Esophagus squamous epithelium (tissue), 5 donors: ENCODE measurements at places on chromosomes 3 and 15.

GRCh38 chr15:87712211-87712610 is 544.3 kb downstream of the NTRK3 start:
- no peak for DNase-seq
- H3K27ac ChIP-seq = no peak overlapping the region
- H3K36me3 ChIP-seq = no peaks in the 10 kb centered on the region
- H3K4me1 ChIP-seq = no peaks in the 10 kb centered on the region
- H3K4me3 ChIP-seq = no peak overlapping the region

DNA sequence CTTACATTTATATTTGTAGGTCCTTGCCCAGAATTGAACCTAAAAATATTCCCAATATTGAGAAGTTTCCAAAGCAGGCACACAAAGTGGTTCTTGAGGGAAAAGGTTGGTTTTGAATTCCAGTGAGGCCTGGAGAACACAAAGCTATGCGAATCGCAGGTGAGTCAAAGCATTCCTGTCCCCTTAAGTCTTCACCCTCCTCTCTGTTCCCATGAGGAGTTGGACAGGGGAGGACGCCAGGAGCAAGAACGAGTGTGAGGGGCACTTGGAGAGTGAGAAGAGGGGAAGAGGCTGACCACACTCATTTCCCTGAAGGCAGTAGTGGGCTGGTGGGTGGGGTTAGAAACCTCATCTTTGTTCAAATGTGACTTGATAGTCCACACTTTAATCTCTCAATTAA is 185.8 kb upstream of the EOMES start:
- H3K4me3 ChIP-seq = no peak overlapping the region
- DNase-seq = no peak
- no peak overlapping the region for H3K27ac ChIP-seq
- no peaks in the 10 kb centered on the region for H3K4me1 ChIP-seq

- H3K27ac ChIP-seq = no peak overlapping the region
- DNase-seq = no peak
Observed at GRCh38 chr15:58438956-58439355, 7.2 kb downstream of the LIPC start.

- peaks cover 7% of the 10 kb centered on the region for H3K27me3 ChIP-seq
- H3K27ac ChIP-seq = no peak overlapping the region
- H3K36me3 ChIP-seq = no peaks in the 10 kb centered on the region
- no peaks in the 10 kb centered on the region for H3K4me1 ChIP-seq
- H3K4me3 ChIP-seq = no peak overlapping the region
Observed at GRCh38 chr15:72961346-72961745, 90.9 kb upstream of the NEO1 start.

DNA sequence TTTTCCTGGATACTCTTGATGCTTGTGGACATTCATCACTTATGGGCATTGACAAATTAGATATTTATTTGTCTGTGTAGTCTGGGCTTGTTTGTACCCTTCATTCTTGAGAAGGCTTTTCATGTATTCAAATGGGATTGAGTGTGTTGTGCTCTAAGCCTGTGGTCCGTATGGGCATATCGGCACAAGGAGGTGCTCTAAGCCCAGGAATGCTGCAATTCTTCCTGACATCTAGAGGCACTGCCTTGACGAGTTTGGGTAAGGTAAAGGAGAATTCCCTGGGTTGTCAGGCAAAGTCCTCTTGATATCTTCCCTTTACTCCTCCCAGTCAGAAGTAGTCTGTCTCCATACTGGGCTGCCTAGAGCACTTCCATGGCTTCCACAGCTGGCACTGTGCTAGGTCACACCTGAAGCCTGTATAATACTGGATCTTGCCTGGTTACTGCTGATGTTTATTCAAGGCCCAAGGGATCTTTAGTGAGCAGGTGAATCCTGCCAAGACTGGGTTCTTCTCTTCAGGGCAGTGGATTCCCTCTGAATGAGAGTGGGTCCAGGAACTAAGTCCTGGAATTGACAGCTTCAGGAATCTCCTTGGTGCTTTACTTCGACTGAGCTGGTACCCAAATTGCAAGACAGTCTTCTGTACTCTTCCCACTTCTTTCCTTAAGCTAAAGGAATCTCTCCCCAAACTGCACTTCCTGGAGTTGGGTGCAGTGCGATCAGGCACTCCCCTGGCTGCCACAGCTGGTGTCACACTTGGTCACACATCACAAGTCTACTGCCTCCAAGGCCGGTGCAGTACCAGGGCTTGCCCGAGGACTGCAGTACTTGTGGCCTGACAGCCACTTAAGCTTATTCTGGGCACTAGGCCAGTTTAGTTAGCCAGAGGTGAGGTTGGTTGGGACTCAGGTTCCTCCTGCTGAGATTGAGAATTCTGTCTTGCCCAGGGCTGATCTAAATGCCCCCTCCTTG is 46.0 kb downstream of the GALK2 start:
- no peak overlapping the region for H3K4me3 ChIP-seq
- no peaks in the 10 kb centered on the region for H3K4me1 ChIP-seq
- DNase-seq = no peak
- no peak overlapping the region for H3K27ac ChIP-seq
- no peaks in the 10 kb centered on the region for H3K27me3 ChIP-seq

DNA sequence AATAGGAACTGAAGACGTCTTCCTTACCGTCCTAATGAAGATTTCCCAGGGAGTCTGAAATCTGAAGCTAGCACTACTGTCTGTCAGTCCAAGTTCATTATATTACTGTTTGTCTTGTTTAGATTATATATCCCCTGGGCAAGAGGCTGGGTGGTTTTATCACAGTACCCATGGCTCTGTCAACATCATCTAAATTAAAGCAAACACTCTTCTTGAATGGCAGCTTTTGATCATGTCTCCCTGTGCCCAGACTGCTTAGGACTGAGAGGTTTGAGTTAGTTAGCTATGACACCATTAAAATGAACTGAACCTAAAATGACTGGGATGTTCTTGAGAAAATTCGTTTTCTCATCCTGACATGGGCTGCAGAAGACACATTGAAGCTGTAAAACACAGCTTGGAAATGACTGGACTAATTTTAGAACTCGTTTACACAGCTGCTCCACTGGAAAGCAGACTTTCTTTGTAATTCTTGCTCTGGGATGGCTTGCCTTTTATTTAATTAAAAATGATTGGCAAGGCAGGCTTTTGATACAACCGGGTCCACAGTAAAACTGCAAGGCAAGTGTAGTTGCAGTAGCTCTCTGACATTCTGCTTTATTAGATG is 243.5 kb downstream of the MFSD1 start:
- no peaks in the 10 kb centered on the region for H3K4me1 ChIP-seq
- no peak overlapping the region for H3K27ac ChIP-seq
- H3K36me3 ChIP-seq = no peaks in the 10 kb centered on the region
- no peaks in the 10 kb centered on the region for H3K27me3 ChIP-seq
- H3K4me3 ChIP-seq = no peak overlapping the region

GRCh38 chr3:41893977-41894376 is 67.9 kb downstream of the ULK4 start:
- H3K27me3 ChIP-seq = no peaks in the 10 kb centered on the region
- H3K36me3 ChIP-seq = no peaks in the 10 kb centered on the region
- DNase-seq = no peak

- H3K27me3 ChIP-seq = no peaks in the 10 kb centered on the region
- peaks cover 2% of the 10 kb centered on the region for H3K4me1 ChIP-seq
- no peak for DNase-seq
- no peaks in the 10 kb centered on the region for H3K36me3 ChIP-seq
- H3K27ac ChIP-seq = no peak overlapping the region
- no peak overlapping the region for H3K4me3 ChIP-seq
Observed at GRCh38 chr3:15277861-15278500, 54.4 kb downstream of the SH3BP5 start.
